ENCODE measurements at places on chromosomes 6 and 20. TPM values are rescaled to one million over a fixed set of nuclear protein-coding genes. Genes with fewer than 3 reads are reported as not detected.

Gene STMND1
- total RNA-seq, result not detected

- no peak for DNase-seq
Observed at GRCh38 chr6:30007132-30007764, 53.8 kb upstream of the POLR1H start.

- no peak for DNase-seq
Observed at GRCh38 chr6:108285381-108285780, 9.5 kb upstream of the AFG1L start.

GRCh38 chr20:2006452-2007361, 12.8 kb upstream of the PDYN start:
- DNase-seq, result peak; percentile 29

DNA sequence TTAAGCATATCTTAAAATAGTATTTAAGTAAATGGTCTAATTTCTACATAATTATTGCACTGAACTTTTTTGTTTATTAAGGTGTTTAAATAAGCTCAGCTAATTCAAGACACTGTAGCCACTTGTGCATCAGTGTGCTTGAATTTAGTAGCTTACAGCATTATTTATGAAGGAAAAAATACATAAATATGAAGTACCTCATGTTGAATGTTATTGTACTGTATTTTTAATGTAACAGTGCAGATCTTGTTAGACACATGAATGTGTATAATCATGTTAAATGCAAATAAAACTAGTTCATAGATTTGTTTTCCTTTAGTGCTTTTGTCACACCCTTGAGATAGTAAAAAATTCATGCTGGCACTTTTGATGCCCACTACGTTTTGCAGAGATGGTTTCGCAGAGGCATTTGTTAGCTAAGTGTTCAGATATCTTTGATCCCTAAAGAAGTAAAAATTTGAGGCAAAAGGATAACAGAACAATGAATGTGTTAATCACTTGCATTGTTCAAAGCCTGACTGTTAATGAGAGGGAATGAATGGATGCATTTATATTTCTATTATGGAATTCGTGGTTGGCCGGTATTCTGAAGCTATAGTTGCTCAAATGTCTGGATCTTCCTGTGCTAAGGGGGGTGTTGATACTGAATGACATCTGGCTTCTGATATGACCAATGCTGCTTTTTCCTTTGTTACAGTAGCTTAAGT, 8.8 kb downstream of the BTBD3 start:
- no peak for DNase-seq

DNA sequence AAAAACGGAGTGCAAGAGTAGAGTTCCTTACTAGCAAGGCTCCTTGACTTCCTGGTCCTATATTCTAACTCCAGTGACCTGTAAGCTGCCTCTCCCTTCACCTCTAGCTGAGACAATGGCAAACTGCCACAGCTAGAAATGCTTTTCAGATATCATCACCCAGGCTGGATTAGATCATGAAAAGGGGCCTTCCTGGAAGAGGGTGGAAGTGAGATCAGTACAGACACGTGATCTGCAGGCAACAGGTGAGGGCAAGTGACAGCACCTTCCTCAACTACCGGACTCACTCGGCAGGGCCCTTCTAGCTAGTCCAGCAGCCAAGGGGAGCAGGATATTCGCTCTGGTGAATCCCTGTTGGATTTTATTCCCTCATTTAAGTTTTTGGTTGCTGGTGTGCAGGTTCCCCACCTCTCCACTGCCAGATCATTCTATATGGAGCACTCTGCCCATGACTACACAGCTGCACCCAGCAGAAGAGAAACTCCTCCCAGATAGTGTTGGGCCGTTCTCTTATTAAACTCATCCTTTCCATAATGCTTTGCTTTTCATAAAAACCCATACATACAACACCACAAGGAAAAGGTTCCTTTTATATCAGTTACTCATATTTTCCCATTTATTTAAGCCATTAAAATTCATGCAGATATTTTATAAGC, 26.4 kb upstream of the FAM83C start:
- DNase-seq, result peak; percentile 88

Gene ASIP
- total RNA-seq, result not detected

GRCh38 chr6:158061361-158061708, 79.7 kb downstream of the SYNJ2 start:
- no peak for DNase-seq

GRCh38 chr6:42350911-42351310, 100.8 kb downstream of the TRERF1 start:
- no peak for DNase-seq

Gene MOCS3
- total RNA-seq, result 9.1 TPM

Gene POPDC3
- total RNA-seq, result 64.8 TPM

Measured in LHCN-M2 (cell line).